ENCODE measurements at places on chromosomes 1 and 21.

DNA sequence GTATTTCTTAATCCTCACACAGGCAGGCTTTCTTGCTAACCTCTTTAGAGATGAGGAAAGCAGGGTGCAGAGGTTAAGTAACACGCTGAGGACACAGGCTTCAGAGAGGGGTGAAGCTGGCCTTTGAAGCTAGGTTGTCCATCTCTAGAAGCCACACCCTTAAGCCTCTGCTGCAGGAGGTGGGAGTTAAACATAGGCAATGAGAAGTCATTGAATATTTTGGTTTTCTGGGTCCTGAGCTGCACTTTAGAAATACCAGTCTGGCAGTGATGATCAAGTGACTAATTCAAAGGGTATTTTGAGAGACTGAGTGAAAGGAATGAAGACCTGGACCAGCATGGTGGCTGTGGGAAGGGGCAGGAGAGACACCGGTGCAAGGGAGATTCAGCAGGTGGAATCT lies 9.9 kb downstream of the KCNJ15 start:
- no peak for DNase-seq

DNA sequence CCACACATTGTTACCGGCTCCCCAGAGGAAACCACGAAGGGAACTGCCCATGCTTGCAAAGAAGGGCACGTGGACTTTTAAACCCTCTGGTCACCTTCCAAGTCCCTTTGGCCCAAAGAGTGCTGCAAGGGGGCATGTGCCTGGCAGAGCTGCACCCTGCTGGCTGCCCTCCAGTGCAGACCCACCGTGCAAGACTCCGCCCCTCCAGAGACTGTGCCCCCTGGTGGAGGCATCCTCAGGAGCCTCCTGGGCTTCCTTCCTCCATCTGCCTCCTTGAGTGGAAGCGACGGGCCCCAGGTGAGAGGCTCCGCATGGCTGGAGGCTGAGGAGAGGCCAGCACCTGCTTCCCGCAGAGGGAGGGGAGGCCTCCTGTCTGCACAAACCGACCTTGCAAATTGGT lies 100.6 kb downstream of the CRYAA start:
- DNase-seq, result no peak

DNA sequence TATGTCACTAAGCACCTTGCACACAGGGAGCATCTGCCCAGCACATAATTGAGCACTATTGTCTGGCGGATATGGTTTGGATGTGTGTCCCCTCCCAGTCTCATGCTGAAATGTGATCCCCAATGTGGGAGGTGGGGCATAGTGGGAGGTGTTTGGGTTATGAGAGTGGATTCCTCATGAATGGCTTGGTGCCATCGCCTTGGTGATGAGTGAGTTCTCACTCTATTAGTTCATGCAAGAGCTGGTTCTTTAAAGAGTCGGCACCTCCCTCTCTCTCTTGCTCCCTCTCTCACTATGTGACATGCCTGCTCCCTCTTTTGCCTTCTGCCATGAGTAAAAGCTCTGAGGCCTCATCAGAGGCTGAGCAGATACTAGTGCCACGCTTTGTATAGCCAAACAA lies 9.5 kb downstream of the CTSK start:
- no peak for DNase-seq

- DNase-seq, result no peak
These were observed 20.3 kb upstream of the TBX19 start for GRCh38 chr1:168260393-168260792.

- no peak for DNase-seq
These were observed 168.6 kb downstream of the HIVEP3 start for GRCh38 chr1:41749991-41750745.

GRCh38 chr21:25567472-25567871 lies 39.8 kb downstream of the MRPL39 start:
- DNase-seq, result no peak

DNA sequence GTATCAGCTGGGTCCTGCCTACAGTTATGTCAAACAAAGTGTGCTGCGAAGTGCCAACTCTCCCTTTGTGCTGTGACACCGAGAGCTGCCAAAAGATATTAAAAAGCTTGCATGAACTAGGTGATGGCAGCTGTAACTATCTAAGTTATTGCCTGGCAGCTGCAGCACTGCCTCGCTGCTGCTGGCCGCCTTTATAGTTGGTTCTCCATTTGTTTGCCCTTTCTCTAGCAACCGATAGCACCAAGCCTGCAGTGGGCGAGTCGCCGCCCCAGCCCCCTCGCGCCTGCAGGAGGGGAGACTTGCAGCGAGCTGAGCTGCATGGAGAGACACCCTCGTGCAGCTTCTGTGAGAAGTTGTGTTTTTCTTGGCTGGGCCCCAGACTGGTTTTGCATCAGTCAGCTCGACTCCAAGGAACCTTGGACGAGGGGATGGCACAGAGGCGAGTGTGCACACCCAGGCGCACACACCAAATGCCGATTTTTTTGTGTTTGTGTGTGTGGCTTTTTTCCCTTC lies 330.6 kb downstream of the RPS6KC1 start:
- DNase-seq, result no peak

GRCh38 chr1:162633081-162633762 lies 958 bp downstream of the DDR2 start:
- DNase-seq, result no peak

GRCh38 chr1:67142931-67143330 lies 8.2 kb upstream of the C1orf141 start:
- no peak for DNase-seq

GRCh38 chr1:35222322-35223083 lies 29.6 kb upstream of the SFPQ start:
- no peak for DNase-seq

- DNase-seq, result peak; percentile 49
These were observed 22.1 kb upstream of the TDRD10 start for GRCh38 chr1:154479764-154480421.

- no peak for DNase-seq
These were observed 145.6 kb upstream of the C21orf91 start for GRCh38 chr21:17964716-17965115.

- DNase-seq, result no peak
These were observed 5.5 kb upstream of the GATAD2B start for GRCh38 chr1:153928245-153928644.

DNA sequence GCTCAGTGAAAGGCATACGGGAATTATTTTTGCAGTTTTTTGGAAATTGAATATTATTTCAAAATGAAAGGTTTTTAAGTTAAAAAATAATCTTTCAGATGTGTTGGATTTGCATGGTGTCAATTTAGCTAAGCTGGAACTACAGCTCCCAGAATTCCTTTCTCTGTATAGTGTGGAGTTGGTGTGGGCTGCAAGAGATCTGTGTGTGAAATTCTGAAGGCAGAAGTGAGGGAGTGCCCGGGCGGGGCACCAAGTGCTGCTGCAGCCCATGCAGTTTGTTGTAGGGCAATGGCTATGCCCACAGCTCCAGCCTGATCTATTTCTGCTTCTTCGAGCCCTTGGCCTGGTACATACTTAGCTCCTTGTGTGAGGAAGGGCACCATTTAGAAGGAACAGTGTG lies 60.5 kb upstream of the CSF1 start:
- no peak for DNase-seq

DNA sequence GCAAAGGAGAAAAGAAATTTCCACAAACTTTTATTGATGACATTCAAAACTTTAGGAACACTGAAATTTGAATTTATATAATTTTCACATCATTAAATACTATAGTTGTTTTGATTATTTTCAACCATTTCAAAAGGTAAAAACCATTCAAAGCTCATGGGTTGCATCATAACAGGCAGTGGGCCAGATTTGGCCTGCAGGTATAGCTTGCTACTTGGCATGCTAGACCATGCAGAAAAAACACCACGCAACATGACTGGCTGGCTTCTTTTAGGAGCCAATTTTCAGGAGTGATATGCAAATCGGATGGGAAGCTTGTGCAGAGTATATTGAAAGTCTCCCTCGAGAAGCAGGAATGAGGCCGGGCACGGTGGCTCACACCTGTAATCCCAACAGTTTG lies 144.8 kb downstream of the GLUL start:
- no peak for DNase-seq

DNA sequence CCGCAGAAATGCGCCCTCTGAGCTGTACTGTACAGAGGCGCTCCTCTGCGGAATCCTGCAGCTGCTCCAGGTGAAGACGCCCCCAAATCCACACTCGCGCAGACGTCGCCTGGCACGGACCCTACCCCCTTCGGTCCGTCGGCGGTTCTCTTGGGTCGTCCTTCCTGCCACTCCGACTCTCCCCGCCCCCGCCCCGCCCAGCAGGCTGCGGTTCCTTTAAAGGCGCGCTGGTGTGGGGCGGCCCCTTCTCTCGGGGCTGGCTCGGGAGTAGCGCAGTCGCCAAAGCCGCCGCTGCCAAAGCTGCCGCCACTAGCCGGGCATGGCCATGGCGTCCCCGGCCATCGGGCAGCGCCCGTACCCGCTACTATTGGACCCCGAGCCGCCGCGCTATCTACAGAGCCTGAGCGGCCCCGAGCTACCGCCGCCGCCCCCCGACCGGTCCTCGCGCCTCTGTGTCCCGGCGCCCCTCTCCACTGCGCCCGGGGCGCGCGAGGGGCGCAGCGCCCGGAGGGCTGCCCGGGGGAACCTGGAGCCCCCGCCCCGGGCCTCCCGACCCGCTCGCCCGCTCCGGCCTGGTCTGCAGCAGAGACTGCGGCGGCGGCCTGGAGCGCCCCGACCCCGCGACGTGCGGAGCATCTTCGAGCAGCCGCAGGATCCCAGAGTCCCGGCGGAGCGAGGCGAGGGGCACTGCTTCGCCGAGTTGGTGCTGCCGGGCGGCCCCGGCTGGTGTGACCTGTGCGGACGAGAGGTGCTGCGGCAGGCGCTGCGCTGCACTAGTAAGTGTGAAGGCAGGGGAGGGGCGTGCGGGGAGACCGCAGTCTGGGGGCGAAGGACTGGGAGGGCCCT lies at the start of gene RASSF5:
TSS of gene RASSF5 (plus strand) at position 248 of the 846 bp plus-strand sequence. CDS start at position 320, 72 bp downstream.
- peak; percentile 42 for DNase-seq

GRCh38 chr1:7755448-7755847 lies 15.6 kb upstream of the VAMP3 start:
- DNase-seq, result no peak

DNA sequence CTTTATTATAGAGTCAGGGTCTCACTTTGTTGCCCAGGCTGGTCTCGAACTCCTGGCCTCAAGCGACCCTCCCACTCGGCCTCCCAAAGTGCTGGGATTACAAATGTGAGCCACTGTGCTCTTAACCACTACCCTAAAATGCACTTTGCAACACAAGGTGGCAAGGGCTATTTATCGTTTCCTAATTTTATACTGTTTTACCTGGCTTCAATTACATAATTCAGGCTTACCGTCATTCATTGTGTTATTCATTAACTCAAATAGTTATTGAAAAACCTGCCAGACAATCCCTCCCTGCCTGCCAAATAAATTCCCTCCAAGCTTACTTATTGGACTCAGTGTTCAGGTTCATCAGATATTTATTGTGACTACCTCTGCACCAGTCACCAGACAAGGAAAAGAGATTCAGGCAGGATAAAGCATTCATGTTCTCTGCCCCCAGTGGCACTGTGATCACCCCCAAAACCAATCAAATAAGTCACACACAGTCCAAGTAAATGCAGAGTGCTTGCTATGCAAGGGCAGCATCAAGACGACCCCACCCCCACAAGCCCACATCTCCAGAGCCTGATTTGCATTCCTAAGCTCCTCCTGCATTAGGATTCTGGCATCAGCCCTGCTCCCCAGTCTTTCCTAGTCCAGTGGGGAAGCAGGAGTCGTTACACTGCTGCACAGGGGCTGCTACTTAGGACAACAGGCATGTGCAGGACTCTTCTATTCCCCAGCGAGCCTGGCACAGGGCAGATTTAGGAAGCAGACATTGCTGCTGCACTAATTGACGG lies 8.1 kb downstream of the PAQR7 start:
- DNase-seq, result no peak

GRCh38 chr21:34887105-34887442 lies 162.0 kb downstream of the RUNX1 start:
- no peak for DNase-seq

DNA sequence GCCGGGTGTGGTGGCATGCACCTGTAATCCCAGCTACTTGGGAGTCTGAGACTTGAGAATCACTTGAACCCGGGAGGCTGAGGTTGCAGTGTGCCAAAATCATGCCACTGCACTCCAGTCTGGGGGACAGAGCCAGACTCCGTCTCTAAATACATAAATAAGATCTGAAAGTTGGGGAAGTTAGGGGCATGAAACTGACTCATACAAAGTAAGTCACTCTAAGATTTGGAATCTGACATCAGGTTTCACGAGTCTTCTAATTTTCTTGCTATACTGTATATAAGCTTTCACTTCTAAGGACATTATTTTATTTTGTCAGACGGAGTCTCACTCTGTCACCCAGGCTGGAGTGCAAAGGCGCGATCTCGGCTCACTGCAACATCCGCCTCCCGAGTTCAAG lies 30.1 kb downstream of the RNF19B start:
- no peak for DNase-seq

- DNase-seq, result no peak
These were observed 34.0 kb upstream of the BACE2 start for GRCh38 chr21:41133874-41134522.

DNA sequence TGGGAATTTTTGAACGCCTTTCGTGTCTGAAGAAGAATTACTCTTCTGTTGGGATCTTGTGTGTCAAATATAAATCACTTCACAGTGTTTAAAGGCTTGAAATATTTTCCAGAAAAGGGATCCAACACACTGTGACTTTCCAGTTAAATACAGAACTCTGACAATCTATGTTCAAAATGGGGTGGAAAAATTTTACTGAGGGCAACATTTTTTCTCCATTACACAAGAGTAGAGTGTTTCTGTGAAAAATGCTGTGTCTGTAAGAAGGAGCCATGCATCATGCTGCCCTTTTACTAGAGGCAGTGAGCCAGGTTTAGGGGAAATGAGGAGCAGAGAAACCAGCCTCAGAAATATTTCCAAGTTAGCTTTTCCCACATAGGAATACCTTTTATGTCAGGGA lies 86.5 kb downstream of the VPS13D start:
- no peak for DNase-seq

DNA sequence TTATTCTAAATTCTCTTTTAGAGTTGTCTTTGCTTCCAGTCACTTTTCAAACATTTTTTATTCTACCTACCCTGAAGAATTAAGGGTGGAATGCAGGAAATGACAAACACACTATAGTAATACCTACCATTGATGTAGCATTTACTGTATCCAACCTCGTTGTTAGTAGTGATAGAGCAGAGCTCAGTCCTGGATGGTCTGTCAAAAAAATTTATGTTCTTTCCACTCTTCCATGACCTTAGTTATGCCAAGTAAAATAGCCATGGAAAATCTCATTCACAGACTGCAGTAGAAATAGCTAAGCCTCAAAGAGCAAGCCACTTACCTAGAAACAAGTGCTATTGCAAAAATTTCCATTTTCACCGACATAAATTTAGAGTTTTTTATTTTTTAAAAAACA lies 74.6 kb downstream of the CRB1 start:
- no peak for DNase-seq

DNA sequence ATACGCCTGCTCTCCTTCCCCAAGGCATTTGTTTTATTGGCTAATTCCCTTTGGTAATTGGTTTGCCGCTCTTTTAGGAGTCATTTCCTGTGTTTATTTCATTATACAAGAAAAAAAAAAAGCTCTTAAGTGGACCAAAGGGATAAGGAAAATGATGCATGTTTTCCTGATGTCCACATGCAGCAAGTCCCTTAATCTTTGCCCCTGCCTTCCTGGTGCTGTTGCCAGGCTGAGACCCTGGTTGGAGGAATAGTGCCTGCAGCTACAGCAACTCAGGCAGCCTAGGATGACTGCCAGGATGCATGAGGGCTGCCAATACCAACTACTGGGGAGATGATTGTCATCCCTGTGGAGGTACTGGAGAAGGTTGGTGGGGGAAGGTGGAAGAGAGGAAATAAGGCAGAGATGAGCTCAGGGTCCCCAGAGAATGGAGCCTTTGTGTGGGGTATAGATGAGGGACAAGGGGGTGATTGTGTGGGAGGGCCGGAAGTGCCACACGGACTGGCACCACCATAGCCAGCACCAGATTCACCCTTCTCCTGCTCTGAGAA lies 6.1 kb upstream of the GATAD2B start:
- peak; percentile 85 for DNase-seq

Measured in amygdala (tissue), 56 donors.